Colonic mucosa (tissue), 4 donors: ENCODE measurements at places on chromosomes 3 and 15. TPM values are rescaled to one million over a fixed set of nuclear protein-coding genes. Genes with fewer than 3 reads are reported as not detected.

DNA sequence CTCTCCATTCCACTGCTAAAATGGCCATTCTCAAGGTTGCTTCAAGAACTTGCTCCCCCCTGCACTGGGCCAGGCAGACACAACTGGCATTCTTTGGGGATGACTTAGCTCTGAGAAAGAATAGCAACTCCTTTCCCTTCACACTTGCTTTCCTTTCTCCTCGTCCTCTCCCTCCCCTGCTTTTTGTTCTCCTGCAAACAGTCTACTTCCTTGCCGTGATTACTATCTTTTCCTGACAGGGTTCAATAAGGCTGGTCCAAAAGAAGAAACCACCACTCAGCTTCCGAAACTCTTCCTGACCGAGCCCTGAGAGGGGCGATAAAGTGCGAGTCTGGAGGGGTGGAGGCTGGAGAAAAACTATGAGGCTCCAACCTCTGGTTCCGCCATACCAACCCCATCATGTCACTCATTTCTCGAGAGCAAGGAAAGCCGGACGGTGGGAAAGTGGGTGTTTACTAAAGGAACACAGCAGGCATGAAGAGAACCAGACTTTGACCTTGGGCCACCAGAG lies 5.0 kb downstream of the AMOTL2 start:
- H3K27ac ChIP-seq, result no peak overlapping the region
- peaks cover 17% of the 10 kb centered on the region for H3K4me1 ChIP-seq
- H3K36me3 ChIP-seq, result no peaks in the 10 kb centered on the region

The TAGLN3 gene
- total RNA-seq, result 1.8 TPM

DNA sequence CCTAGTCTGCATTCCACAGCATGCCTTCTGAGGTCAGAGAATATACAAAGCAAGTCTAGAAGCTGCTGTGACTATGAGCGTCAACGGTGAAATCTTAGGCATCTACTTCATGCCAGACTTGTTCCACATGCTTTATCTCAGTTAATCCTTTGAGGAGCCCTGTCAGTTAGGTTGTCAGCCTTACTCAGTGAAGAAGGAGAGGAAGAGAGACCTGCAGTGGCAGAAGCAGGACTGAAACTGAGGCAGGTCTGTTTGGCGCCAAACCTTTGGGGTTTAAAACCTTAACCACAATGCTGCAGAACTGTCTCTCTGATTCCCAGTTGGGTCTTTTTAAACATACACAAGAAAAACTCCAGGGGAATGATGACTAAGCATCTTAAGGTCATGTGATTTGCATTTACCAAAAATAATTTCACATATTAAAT lies 139.0 kb upstream of the LIPC start:
- no peaks in the 10 kb centered on the region for H3K27me3 ChIP-seq
- no peaks in the 10 kb centered on the region for H3K36me3 ChIP-seq
- no peak for DNase-seq
- no peak overlapping the region for H3K4me3 ChIP-seq

DNA sequence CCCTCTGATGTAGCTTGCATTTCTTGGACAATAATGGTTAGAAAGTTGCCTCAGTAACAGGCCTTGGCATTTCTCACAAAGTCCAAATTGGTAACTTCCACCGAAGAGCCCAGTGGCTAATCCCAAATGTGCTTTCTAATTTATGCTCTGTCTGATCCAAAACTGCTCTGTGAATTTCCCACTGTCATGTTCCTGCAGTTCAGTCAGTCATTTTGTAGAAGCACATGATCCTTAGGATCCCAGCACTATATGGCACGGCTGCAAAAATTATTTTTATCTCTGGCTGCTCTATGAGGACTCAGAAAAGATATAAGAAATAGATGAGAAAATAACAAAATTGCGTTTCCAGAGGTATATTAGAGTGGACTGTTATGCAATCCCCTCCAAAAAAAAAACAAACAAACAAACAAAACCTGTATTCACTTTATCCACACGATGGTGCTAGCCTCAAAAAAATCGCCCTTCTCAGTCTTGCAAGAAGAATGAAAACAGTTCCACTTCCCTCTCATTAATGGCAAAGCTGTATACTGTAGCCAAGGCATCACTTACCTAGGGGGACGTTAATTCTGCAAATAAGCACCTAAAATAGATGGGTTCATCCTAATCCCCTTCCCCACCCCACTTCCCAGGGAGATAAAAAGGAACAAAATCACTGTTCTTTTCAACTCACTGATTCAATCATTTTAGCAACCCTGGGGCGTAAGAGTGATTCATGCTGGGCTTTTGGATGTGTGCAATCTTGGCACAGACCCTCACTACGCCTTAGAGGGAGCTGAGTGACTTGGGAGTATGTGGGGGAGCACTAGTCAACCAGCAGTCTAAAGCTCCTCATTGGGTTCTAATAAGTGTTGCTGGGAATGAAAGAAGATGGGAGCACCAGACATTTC lies 61.3 kb downstream of the TMCO5A start:
- no peaks in the 10 kb centered on the region for H3K27me3 ChIP-seq
- no peak for DNase-seq
- H3K27ac ChIP-seq, result no peak overlapping the region
- H3K4me3 ChIP-seq, result no peak overlapping the region
- no peaks in the 10 kb centered on the region for H3K4me1 ChIP-seq
- no peaks in the 10 kb centered on the region for H3K36me3 ChIP-seq

DNA sequence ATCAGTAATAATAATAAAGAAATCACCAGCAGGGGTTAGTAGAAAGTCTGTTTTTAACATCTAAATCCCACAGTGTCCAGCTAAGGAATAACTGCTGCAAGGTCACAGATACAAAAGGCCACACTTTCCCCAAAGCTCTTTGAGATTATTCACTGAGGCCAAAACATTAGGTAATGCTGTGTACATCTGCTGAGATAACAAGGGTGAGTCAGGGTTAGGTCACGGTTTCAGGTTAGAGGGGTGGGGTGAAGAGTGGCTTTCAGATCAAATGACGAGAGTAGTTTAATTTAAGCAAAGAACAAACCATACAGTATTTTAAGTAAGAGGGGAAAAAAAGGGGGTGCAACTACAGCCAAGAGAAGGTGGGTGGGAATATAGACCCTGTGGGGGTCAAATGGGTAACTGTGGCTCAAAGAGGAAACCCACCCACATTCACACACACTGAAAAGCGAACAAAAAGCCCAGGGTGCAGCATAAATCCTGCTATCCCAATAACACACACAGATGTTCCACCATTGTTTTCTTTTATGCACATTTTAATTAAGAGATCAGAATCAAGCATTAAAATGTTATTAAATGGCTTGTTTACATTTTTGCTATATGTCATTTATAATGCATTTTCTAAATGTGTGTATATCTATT lies 412.9 kb downstream of the TIGIT start:
- H3K27me3 ChIP-seq, result no peaks in the 10 kb centered on the region
- no peak overlapping the region for H3K4me3 ChIP-seq
- DNase-seq, result peak; percentile 28
- H3K36me3 ChIP-seq, result no peaks in the 10 kb centered on the region

DNA sequence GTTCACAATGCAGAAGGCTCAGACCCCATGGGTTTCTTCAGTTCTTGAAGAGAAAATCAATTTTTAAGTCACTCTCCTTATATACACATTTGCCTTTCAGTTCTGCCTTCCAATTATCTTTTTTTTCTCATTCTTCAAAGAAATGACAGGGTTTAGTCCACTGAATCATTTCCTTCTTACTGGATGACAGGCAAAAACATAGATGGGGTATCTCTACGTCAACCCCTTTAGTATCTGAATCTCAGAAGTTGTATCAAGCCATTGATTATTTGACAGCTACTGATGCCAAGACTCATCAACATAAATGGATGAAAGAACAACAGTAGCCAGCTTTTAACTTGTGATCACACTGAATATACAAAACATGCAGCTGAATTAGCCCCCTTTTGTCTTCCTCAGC lies 6.5 kb downstream of the ATOSA start:
- H3K27me3 ChIP-seq, result no peaks in the 10 kb centered on the region
- no peak for DNase-seq
- no peak overlapping the region for H3K27ac ChIP-seq
- peaks cover 3% of the 10 kb centered on the region for H3K4me1 ChIP-seq

DNA sequence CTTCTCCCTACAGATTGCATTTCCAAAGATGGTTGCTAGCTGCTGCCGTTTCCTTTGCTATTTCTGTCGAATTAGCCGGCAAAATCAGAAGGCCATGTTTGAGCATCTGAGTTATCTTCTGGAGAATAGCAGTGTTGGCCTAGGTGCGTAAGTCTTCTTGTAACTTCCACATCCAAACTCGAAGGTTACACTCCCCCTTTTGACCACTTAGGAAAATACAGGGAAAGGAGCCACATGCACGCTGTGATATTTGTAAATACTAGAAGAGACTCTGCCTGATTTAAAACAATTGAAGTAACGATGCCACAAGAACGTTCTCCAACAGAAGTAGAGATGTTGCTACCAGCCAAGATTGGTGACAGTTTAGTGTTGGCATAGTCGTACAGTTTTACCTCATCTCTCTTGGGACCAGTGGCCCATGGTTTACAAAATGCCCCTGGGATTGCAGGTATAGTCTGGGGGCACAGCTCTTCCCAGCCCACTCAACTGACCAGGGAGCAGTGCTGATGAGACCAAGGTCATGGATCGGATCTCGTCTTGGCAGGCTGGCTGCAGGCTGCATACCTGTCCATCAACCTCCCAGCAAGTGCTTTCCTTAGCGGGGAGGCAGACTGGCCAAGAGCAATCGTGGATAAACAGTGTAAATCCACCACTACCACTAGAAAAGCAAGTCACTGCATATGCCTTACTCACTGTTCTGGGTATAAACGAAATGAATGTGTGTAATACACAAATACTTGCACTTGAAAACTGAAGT lies 268.4 kb upstream of the CHRM5 start:
- H3K4me3 ChIP-seq, result no peak overlapping the region
- H3K4me1 ChIP-seq, result no peaks in the 10 kb centered on the region
- no peaks in the 10 kb centered on the region for H3K27me3 ChIP-seq
- H3K27ac ChIP-seq, result no peak overlapping the region

GRCh38 chr15:99385005-99385669 lies 133.9 kb downstream of the LRRC28 start:
- DNase-seq, result no peak
- no peaks in the 10 kb centered on the region for H3K27me3 ChIP-seq
- H3K4me3 ChIP-seq, result no peak overlapping the region
- H3K36me3 ChIP-seq, result no peaks in the 10 kb centered on the region
- H3K27ac ChIP-seq, result peak overlapping the region; percentile 26

The THPO gene
- not detected for total RNA-seq

DNA sequence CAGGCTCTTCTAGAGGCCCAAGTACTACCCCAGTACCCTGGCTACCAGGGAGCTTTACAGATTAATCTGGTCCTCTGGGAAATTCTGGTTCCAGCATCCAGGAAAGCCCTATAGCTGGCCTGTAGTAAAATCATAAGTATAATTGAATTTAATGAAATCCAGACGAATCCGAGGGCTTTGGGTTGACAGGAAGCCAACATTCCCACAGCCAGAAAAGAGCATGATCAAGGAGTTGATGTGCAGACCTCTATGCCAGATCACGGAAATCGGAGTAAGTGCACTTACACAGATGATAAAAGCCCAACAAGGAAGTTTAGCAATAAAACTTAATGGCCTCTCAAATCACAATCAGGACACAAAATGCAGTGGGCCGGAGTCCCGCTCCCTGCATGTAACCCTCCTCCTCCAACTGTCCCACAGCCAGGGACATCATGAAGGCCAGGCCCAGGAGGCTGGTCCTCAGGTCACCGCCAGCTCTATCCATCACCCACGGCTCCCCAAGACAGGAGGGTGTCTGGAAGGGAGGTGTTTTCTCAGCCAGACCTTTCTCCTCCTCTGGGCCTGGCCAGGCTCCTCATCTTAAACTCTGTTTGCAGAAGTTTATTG lies 62.8 kb upstream of the SEC22A start:
- no peaks in the 10 kb centered on the region for H3K27me3 ChIP-seq
- H3K4me1 ChIP-seq, result no peaks in the 10 kb centered on the region
- no peak overlapping the region for H3K4me3 ChIP-seq

DNA sequence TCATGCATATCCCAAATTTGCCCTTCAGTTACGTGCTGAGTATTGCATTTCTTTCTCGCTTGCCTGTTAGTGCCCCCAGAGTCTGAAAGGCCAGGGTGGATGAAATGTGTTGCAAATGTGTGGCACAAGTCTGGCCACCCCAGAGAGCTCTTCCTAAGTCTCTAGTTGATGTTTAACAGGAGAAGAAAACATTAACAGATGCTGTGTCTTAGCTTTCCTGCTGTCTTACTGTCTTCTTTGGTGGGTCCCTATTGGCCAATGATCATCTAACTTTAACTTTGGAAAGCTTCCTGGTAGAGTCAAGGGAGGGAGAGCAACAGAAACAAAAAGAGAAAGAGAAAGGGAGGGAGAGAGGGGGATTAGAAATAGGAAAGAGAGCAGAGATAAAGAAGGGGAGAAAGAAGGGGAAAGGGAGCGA lies 76.7 kb upstream of the P3H2 start:
- no peaks in the 10 kb centered on the region for H3K4me1 ChIP-seq
- H3K4me3 ChIP-seq, result no peak overlapping the region
- H3K27ac ChIP-seq, result no peak overlapping the region
- no peaks in the 10 kb centered on the region for H3K36me3 ChIP-seq
- H3K27me3 ChIP-seq, result no peaks in the 10 kb centered on the region

GRCh38 chr3:128597900-128598299 lies 52.7 kb downstream of the RPN1 start:
- no peak overlapping the region for H3K27ac ChIP-seq
- no peak overlapping the region for H3K4me3 ChIP-seq
- no peak for DNase-seq

The ITGB5 gene
- total RNA-seq, result 74.4 TPM

DNA sequence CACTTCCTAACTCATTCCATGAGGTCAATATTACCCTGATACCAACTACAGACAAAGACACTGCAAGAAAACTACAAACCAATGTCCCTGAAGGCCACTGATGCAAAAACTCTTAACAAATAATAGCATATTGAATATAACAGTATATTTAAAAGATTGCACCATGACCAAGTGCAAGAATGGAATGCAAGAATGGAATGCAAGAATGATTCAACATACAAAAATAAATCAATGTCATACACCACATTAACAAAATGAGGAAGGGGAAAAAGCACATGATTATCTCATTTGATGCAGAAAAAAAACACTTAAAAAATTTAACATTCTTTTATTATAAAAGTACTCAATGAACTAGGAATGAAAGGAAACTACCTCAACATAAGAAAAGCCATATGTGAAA lies 463.1 kb upstream of the NECTIN3 start:
- H3K27ac ChIP-seq, result no peak overlapping the region
- no peak overlapping the region for H3K4me3 ChIP-seq
- no peak for DNase-seq
- no peaks in the 10 kb centered on the region for H3K36me3 ChIP-seq
- H3K4me1 ChIP-seq, result no peaks in the 10 kb centered on the region

DNA sequence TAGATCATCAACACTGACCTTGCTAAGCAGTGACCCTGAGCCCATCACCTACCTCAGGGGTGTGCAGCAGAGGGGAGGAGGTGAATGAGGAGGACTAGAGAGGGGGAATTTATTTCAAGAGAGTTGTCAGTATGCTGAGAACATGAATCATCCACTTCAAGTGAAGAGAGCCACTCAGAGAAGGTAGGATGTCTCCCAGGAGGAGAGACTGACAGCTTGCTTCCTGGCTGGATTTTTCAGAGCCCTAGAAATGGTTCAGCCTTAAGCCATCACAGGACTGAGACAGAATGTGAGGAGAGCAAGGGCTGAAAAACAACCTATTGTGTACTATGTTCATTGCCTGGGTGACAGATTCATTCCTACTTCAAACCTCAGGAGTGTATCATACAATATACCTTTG lies 34.8 kb downstream of the CCNL1 start:
- peaks cover 5% of the 10 kb centered on the region for H3K4me1 ChIP-seq
- no peak for DNase-seq
- peak overlapping the region; percentile 43 for H3K27ac ChIP-seq
- H3K27me3 ChIP-seq, result no peaks in the 10 kb centered on the region

GRCh38 chr3:153284282-153284938 lies 122.4 kb downstream of the RAP2B start:
- no peaks in the 10 kb centered on the region for H3K36me3 ChIP-seq
- peak; percentile 30 for DNase-seq
- H3K27me3 ChIP-seq, result no peaks in the 10 kb centered on the region
- H3K27ac ChIP-seq, result no peak overlapping the region
- no peaks in the 10 kb centered on the region for H3K4me1 ChIP-seq
- no peak overlapping the region for H3K4me3 ChIP-seq

The GP5 gene
- total RNA-seq, result 0.11 TPM
